ENCODE measurements at places on chromosomes 6 and 20.

DNA sequence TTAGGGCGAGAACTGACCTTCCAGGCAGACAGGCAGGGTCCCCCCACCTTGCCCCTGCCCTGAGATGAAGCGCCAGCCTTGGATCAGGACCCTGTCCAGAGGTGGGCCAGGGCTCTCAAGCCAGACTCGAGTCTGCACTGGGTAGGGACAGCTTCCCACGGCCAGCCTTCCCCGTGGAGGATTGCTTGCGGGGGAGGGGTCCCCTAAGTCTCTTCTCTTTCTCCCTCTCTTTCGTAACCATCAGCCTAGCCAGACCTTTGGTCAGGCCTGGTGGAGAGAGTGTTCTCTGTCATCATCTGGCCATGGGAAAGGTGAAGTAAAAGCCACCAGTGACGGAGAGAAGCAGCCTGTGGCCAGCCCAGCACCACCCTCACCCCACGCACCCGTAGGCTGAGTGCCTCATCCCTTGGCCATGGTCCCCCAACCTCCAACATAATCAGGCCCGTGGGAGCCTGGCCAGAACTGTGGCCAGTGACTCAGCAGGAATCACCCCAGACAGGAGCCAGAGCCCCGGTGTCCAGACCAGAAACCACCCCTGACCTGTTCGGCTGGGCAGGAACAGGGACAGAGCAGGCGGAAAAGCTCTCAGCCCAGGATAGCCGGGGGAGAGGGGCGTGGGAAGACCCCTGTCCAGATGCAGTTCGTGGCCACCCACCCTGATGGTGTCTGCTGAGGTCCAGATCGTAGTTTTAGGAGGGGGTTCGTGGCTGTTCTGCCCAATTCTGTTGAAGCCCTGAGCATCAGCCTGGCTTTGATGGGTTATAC, 47.1 kb downstream of the SNAI1 start:
- no peak for DNase-seq

GRCh38 chr6:89254569-89254968, 37.4 kb upstream of the GABRR1 start:
- DNase-seq = no peak

DNA sequence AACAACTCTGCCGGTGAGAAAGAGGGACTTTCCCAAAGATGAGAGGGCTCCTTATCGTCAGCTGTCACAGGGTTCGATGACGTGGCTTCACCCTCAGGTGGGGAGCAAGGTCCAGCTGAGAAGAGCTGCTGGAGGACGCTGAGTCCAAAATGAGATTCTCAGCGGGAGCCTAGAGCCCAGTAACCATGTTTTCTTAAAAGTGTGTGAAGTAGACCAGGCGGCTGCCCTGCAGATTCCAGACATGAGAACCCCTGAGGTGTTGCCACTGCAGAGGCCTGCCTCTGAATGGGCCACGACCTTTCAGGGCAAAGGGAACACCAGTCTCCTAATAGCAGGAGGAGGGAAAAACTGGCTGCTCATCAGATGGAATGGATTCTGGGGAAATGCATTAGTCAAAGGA, 375.1 kb downstream of the BTBD9 start:
- DNase-seq = no peak

GRCh38 chr20:3777716-3778629, 3.3 kb downstream of the SPEF1 start:
- DNase-seq = no peak

DNA sequence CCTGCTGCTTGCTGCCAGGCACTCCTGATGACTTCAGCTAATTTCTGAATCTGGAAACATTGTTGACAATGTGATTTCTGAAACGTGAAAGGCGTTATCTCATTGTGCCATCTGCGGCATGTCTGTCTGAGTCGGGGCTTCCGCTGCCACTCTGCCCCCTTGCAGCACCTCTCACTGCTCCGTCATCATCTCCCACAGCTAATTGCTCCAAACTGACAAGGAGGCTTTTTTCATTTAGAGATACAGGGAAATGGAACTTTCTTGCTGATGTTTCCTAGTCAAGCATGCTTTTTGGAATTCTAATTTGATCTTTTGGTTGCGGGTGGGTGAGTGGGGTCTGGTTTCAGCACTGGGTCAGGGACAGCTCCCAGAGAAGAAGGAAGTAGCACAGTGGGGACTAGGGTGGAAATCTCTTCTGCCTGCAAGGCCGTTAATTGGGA, 233.5 kb downstream of the DHX35 start:
- DNase-seq = no peak

DNA sequence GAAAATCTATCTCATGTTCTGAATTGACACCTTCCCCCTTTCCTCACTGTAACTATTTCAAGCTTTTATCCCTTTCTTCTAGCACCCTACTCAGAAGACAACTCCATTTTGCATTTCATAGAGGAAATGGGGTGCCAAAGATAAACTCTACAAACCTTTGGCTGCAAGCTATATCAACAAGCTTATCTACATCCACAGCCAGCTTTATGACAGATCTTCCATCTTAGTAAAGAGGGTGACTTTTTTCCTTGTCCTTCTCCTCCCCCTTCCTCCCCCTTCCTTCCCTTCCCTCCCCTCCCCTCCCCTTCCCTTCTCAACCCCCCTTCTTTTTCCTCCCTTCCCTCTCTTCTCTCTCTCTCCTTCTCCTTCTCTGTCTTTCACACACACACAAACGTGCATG, 58.0 kb upstream of the OLIG3 start:
- no peak for DNase-seq

GRCh38 chr6:45555981-45556771, 178.4 kb upstream of the SUPT3H start:
- DNase-seq = no peak

DNA sequence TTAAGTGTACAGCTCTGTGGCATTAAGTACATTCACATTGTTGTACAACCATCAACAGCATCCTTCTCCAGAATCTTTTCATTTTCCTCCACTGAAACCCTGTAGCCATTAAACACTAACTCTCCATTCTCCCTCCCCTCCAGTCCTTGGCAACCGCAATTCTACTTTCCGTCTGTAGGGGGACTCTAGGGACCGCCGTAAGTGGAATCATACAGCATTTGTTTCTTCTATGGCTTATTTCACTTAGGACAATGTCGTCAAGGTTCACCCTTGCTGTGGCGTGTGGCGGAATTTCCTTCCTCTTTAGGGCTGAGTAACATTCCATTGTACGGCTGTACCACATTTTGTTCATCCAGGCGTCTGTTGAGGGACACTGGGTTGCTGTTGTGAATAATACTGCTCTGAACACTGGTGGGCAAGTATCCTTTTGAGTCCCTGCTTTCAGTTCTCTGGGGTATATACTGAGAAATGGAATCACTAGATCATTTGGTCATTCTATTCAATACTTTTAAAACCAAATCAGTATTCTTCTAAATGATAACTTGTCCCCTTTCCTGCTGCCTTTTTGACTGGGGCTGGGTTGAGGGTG, 50.7 kb downstream of the PPP1R3G start:
- peak; percentile 57 for DNase-seq

DNA sequence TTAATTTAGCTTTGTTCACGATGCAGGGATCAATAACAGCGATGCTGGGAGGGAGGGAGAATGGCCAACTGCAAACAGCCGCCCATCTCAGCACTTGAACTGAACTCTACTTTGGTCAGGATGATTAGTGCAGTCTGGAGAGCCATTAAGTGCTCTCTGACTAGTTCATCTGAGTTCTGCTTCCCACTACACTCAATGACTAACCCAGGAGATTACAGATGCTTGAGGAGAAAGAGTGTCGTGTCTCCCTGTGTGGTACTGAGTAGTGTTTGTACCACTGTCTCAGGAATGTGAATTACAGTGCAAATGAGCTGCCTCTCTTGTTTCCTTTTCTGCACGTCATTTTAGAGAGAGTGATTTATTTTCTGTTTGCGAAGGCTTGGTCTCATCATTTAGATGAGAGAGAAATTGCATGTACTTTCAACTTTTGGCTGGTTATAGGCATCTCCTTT, 23.5 kb downstream of the CARMIL1 start:
- no peak for DNase-seq

DNA sequence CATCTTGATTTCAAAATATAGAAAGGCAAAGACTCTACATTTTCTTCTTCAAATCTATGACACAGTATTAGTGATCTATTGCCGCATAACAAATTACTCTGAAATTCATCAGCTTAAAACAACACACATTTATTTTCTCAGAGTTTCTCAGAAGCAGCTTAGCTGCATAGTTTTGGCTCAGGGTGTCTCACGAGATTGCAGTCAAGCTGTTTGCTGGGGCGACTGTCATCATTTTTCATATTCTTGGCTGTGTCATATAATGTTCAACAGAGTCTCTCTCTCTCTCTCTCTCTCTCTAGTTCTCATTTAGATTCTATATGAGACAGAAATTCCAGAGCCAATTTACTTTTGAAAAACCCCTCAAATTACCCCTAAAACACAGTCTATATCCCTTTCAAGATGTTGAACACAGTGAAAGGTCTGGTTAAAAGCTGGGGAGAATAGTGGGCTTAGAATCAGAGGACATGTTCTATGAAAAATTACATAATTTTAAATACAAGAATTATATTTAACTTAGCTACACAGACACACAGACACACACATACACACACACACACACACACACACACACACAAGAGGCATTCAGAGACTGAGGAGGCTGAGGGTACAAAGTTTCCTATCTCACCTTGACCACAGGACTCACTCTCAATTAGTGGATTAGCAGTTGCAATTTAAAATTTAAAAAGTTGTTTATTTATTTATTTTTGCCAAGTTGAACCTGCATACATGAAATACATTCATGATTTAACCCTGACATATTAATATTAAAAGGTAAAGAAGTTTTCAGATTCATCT, 86.7 kb downstream of the MKKS start:
- no peak for DNase-seq

DNA sequence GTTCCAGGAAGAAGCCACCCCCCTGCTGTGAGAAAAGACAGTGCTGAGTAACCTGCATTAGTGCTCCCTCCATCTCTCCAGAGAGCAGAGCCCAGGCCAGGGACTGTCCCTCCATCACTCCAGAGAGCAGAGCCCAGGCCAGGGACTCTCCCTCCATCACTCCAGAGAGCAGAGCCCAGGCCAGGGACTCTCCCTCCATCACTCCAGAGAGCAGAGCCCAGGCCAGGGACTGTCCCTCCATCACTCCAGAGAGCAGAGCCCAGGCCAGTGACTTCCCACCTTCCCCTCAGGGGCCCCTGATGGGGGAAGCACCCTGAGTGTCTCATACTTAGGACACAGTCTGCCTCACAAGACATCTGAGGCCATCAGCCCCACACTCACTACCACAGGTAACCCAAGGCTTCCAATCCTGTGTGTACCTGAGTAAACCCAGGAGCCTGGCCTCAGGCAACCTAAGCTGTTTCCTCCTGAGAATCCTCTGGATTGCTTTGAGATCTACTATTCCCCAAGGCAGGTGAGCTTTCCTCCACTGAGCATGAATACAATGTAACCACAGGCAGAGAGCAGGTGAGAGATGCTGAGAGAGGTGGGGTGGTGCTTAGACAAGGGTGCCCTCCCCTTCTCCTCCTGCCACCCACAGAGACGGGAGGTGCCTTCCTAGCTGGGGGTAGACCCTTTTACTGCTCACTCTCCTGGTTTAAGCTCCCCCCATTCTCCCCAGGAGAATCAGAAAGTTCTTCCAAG, 4.9 kb downstream of the TBXT start:
- no peak for DNase-seq

GRCh38 chr20:59371431-59371830, 71.0 kb downstream of the EDN3 start:
- DNase-seq = peak; percentile 9

GRCh38 chr6:6191476-6191875, 129.0 kb downstream of the F13A1 start:
- DNase-seq = no peak

DNA sequence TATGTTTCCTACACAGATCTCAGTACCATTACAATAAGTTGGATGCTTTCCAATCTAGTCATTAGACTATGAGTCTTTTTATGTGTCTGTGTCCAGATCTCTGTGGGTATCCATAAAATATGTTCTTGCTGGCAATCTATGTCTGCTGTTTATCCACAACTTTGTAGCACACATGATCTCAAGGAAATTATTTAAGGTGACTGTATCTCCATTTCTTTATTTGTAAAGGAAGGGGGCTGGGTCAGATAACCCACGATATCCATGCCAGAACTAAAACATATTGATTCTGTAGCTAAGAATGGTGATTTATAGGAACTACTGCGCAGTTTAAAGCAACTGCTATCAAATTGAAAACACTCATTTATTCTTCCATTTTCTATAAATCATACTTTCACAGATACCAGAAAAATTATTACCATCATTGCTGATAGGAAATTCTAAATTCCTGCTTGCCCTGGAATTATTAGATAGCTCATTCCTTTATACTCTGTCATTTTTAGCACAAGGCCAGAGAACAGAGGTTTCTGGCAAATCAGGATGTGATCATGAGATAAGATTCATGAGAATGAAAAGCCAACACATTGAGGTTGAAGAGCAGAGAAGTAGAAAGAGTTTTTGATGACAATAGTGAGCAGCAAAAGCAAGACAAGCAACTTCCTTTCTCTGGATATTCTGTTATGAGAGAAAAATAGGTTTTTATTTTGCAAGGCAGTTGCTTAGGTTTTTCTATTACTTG, 851.4 kb upstream of the CITED2 start:
- no peak for DNase-seq

DNA sequence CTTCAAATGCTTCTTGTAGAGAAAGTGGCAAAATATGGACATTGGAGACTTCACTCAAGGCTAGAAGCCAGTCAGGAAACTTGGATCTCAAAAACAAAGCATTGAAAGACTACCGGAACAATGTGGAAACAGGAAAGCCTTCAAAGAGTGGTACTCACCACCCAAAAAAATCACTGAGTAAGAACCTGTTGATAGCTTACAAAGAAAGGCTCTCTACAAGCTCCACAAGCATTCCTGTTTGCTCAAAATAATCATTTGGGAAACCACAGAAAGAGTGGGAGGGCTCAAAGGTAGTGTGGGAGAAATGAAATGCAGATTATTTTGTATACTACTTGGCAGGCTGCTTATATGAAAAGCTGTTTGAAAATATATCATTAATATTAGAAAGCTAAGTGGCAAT, 9.5 kb upstream of the DST start:
- DNase-seq = no peak

DNA sequence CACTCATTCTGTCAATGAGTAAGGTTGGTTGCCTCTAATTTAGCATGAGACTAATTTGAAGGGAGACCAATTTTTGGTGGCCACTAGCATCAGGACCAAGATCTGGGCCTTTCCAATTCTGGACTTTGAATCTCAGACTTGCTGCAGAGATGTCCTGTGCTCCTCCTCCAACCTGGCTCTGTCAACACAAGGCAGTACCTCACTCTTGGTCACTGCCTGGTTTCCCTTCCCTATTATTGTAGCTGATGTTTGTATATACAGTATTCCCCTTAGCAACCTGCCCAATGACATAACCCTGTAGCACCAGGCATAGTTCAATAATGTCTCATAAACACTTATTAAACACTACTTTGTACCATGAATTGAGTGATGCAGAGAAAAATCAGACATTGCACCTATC, 50.4 kb downstream of the UNC5CL start:
- no peak for DNase-seq

DNA sequence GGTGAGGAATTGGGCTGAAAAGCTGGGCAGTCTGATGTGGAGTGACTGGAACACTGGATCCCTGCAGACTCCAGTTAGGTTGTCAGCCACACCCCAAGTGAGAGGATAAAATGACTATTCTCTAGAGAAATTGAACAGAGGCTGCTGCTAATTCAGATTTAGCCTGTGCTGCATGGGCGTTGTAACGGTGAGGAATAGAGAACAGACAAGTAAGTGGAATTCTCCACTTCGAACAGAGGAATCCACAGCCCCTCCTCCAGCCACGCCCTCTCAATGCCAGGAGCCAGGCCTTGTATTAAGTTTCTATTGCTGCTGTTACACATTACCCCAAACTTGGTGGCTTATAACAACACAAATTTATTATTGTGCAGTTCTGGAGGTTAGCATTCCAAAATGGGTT, 109.3 kb downstream of the CFAP61 start:
- DNase-seq = no peak
